Activated naive CD8-positive, alpha-beta T cell treated with anti-CD3 and anti-CD28 coated beads, Interleukin-2, amount 10 ng/mL, durations not matched to agents 7 days and 5 days (primary cell): ENCODE measurements at places on chromosomes 6 and 20. TPM values are rescaled to one million over a fixed set of nuclear protein-coding genes. Genes with fewer than 3 reads are reported as not detected.

The AKAP7 gene
- 12.6 TPM for total RNA-seq

The GGTLC1 gene
- not detected for total RNA-seq

The POLR1C gene
- 28.8 TPM for total RNA-seq

The B3GALT4 gene
- total RNA-seq: 35.4 TPM

The TRAPPC3L gene
- not detected for total RNA-seq

The SLC22A1 gene
- total RNA-seq: 1.8 TPM

DNA sequence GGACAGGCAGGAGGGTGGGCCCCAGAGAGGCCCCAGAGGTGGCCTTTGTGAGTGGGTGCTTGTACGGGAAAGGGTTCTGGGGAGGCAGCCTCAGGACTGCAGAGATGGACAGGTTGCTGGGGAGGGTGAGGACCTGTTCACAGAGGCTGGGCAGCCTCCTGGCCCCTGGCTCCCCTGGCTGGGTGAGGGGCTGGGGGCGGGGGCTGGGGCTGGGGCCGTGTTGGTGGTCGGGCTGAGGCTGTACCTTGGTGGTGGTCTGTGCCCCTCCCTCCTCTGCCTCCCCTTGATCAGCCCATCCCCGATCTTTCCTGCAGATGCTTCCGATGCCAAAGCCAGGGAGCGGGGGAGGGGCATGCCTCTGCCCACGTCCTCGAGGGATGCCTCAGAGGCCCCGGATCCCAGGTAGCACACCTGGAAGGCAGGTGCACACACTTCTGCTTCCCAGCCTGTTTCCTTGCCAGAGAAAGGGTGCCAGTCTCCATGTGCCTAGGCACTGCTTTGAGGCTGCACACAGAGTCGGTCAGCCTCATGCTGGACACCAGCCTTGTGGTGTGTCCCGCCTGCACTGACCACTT is 4.8 kb downstream of the TCEA2 start:
- H3K36me3 ChIP-seq: no peaks in the 10 kb centered on the region
- DNase-seq: no peak
- peak overlapping the region; percentile 38 for H3K4me3 ChIP-seq
- H3K27ac ChIP-seq: peak overlapping the region; percentile 84

DNA sequence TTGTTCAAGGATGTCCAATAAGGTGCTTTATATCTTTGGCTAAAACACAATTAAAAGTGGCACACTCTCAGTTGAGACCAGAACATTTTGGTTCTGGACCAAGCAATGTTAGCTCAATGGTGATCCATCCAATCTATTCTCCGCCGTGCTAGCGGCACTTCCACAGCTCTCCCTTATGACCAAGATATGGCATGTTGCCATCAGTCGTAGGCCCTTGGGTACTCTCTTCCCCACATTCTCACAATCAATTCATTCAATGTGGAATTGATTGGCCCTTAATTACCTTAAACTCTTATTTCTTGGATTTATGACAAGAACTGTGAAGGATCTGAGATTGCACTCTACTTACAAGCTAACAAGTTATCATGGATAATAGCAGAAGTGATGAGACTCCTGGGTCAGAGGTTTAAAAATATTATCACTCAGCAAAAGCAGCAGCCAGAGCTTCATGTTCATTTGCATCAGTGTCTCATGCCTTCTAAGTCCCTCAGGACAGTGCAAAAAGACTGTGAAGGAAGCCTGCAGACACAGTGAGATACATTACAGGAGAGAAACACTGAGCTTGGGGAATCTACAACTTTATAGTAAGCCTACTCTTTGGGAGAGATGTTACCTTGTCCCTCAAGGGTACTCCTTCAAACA is 80.0 kb upstream of the ARG1 start:
- H3K27me3 ChIP-seq: no peaks in the 10 kb centered on the region
- no peak overlapping the region for H3K4me3 ChIP-seq
- no peaks in the 10 kb centered on the region for H3K36me3 ChIP-seq
- no peaks in the 10 kb centered on the region for H3K4me1 ChIP-seq
- no peak for DNase-seq

DNA sequence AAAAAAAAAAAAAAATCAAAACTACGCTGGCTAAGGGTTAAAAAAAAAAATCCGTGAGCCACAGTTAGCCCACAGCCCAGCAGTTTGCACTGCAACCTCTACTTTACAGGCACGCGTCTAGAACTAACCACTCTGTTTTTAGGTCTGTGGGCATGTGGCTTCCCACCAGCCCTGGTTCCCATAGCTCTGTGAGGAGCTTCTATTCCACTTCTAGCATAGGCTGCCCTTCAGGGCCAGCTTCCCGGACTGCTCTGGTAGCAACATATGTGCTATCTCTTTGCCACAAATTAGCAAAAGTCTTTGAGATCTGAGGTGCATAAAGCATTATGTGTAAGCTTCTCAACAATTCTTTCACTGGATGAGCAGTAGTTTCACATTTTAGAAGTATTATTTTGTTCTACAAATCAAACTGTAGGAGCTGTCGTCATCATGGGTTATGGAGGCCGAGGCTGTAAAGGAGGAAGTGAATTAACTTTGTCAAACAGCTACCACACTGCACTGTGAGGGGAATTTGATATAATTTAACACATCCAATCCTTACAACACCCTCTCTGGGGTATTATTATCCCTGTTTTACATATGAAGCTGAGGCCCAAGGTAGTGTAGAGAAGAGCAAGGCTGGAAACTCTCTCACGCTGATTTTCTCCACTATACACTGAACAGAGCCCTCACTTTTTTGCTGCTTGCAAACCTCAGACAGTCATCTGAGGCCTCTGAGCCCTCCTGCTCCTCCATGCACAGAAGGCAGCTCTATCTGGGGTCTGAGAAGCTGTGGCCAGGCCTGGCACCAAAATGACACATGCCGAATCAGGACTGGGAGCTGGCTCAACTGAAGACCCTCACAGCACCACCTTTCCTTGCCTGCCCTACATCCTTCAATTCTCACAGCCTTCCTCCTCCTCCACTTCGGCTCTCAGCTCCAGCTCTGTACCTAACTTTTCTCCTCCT is 35.4 kb downstream of the MAN1A1 start:
- peak overlapping the region; percentile 92 for H3K27ac ChIP-seq
- H3K36me3 ChIP-seq: peaks cover 29% of the 10 kb centered on the region
- no peaks in the 10 kb centered on the region for H3K27me3 ChIP-seq
- H3K4me3 ChIP-seq: peak overlapping the region; percentile 73
- DNase-seq: peak; percentile 72

GRCh38 chr6:134457941-134458340 is 140.0 kb upstream of the SGK1 start:
- H3K27me3 ChIP-seq: no peaks in the 10 kb centered on the region
- no peak overlapping the region for H3K27ac ChIP-seq
- no peak for DNase-seq
- peaks cover 3% of the 10 kb centered on the region for H3K4me1 ChIP-seq
- H3K36me3 ChIP-seq: peaks cover 2% of the 10 kb centered on the region

- no peak overlapping the region for H3K4me3 ChIP-seq
- DNase-seq: no peak
- peaks cover 5% of the 10 kb centered on the region for H3K27me3 ChIP-seq
Measured at GRCh38 chr6:4511641-4512020, 264.6 kb upstream of the CDYL start.

GRCh38 chr6:170036916-170037315 is 254.0 kb downstream of the DLL1 start:
- peaks cover 4% of the 10 kb centered on the region for H3K36me3 ChIP-seq
- DNase-seq: peak; percentile 9
- no peak overlapping the region for H3K27ac ChIP-seq
- no peaks in the 10 kb centered on the region for H3K27me3 ChIP-seq
- H3K4me1 ChIP-seq: no peaks in the 10 kb centered on the region
- no peak overlapping the region for H3K4me3 ChIP-seq

GRCh38 chr6:148455225-148455624 is 112.6 kb downstream of the SASH1 start:
- no peak overlapping the region for H3K4me3 ChIP-seq
- no peak overlapping the region for H3K27ac ChIP-seq
- peaks cover 2% of the 10 kb centered on the region for H3K27me3 ChIP-seq

- H3K4me1 ChIP-seq: no peaks in the 10 kb centered on the region
- no peak for DNase-seq
- no peaks in the 10 kb centered on the region for H3K27me3 ChIP-seq
- H3K27ac ChIP-seq: no peak overlapping the region
- no peaks in the 10 kb centered on the region for H3K36me3 ChIP-seq
Measured at GRCh38 chr6:163904186-163904585, 489.7 kb downstream of the QKI start.

DNA sequence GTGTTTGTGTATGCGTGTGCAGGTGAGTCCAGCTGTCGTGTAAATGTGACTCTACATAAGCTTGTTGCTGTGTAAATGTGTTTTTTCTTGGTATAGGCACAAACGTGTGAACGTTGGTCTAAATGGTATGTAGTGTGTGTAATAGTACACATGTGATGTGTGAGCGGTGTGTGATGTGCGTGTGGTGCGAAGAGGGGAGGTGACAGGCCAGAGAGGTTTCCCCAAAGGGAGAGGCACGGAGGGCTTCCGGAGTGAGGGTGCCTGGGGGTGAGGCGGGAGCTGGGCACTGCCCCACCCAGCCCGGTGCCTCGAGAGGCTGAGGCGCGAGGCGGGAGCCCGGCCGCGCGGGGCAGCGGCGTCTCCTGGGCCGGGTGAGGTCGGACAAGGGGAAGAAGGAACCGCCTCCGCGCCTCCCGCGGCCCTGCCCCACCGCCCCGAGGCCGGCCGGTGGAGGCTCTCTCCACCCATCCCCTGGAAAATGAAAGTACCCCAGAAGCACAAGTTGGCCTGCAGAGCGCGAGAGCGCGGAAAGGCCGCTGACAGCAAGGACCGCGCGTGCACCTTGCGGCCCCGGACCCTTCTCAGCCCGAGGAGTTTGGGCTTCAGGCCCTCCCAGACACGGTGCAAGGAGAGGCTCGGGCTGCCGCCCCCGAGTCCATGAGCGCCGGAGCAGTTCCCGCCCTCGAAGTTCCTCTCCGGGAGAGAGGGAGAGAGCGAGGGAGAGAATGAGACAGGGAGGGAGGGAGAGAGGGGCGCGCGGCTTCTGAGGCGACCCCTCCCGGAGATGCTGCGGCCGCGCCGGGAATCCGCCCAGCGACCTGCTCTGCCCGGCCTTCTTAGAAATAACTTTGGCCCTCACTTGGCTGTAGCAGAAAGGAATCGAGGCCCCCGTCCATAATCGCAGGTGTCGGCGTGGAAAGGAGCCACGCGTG is 43.2 kb upstream of the OSTM1 start:
- peak; percentile 69 for DNase-seq
- peaks cover 92% of the 10 kb centered on the region for H3K27me3 ChIP-seq
- peak overlapping the region; percentile 49 for H3K27ac ChIP-seq
- peaks cover 43% of the 10 kb centered on the region for H3K4me1 ChIP-seq
- H3K36me3 ChIP-seq: no peaks in the 10 kb centered on the region
- peak overlapping the region; percentile 91 for H3K4me3 ChIP-seq

- no peak for DNase-seq
- no peak overlapping the region for H3K4me3 ChIP-seq
- no peak overlapping the region for H3K27ac ChIP-seq
- no peaks in the 10 kb centered on the region for H3K27me3 ChIP-seq
Measured at GRCh38 chr6:154962753-154963152, 32.4 kb upstream of the TIAM2 start.

- no peaks in the 10 kb centered on the region for H3K36me3 ChIP-seq
- H3K27ac ChIP-seq: no peak overlapping the region
- no peak overlapping the region for H3K4me3 ChIP-seq
Measured at GRCh38 chr6:3594201-3594600, 137.4 kb upstream of the SLC22A23 start.

DNA sequence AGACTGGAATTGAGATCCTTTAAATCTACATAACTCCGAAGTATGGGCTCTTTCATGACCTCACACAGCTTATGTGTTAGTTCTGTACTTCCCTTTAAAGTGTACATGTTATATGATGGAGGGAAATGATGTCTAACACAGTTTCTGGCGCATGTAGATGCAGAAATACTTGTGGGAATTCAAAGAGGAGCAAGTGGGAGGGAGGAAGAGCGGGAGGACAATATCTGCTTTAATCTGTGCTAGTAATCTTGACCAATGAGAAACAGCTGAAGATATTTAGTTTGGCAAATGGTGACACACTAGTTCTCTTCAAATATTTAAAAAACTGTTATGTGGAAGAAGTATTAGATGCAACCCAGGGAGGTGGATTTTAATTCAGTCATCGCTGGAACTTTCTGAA is 62.9 kb upstream of the PLEKHG1 start:
- H3K4me3 ChIP-seq: no peak overlapping the region
- DNase-seq: no peak
- peaks cover 14% of the 10 kb centered on the region for H3K27me3 ChIP-seq
- peaks cover 2% of the 10 kb centered on the region for H3K4me1 ChIP-seq

DNA sequence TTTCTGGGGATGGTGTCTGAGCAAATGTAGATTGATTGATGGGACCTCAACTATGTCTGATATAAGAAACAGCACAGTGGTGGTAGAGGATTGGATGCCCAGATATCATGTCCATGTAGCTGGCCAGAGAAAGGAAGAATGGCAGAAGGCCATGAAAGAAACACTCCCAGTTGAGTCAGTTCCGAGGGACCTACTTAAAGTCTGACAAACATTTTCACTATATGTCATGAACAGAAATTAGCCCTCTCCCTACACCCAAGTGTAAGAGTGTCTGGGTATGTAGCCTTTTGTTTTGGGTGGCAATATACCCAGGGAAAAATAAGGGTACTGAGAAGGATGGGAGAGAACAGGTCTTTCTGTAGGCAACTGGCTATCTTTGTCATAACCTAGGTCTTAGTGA is 434.2 kb downstream of the BCKDHB start:
- DNase-seq: no peak
- H3K27ac ChIP-seq: no peak overlapping the region
- H3K4me1 ChIP-seq: no peaks in the 10 kb centered on the region
- peaks cover 3% of the 10 kb centered on the region for H3K27me3 ChIP-seq
- no peak overlapping the region for H3K4me3 ChIP-seq

DNA sequence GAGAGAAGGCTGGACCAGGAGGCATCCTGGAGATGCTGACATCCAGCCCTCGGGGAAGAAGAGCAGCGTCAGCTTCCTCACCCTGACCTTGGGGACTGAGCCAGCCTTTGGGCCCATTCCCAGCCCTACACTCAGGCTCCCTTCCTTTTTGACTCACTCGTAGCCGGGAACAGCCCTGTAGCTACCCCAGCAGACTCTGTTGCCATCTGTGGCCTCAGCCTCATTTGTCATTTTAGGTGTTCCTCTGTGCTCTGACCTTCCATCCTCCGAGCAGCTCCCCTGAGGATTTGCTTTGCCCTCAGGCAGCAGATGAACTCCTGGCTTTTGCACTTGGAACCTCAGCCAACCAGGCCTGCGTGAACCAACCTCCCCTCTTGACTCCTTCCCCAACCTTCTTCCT is 67.5 kb downstream of the ELOVL2 start:
- H3K36me3 ChIP-seq: no peaks in the 10 kb centered on the region
- H3K4me3 ChIP-seq: no peak overlapping the region
- H3K4me1 ChIP-seq: no peaks in the 10 kb centered on the region
- DNase-seq: no peak

DNA sequence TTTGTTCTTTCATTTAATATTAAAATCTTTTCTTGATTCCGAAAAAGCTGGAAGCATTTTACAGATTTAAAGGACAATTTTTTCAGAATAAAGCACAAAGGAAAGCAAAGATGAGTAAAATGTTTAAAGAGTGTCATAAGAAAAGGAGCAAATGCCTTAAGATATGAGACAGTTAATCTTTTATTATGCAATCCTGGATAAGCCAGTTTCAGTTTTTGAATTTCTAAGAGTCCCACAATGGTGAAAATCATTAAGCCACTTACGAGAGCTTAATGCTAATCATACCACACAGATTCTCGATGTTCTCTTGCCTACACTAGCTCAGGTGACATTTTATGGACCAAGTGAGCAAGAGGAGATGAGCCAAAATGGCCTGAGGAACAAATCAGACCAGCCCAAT is 103.7 kb upstream of the RNF217 start:
- H3K27ac ChIP-seq: no peak overlapping the region
- no peaks in the 10 kb centered on the region for H3K36me3 ChIP-seq
- no peak overlapping the region for H3K4me3 ChIP-seq
- peaks cover 3% of the 10 kb centered on the region for H3K27me3 ChIP-seq
- H3K4me1 ChIP-seq: no peaks in the 10 kb centered on the region

- DNase-seq: no peak
- H3K27ac ChIP-seq: no peak overlapping the region
- no peaks in the 10 kb centered on the region for H3K27me3 ChIP-seq
- no peaks in the 10 kb centered on the region for H3K4me1 ChIP-seq
Measured at GRCh38 chr20:43028470-43028869, 161.2 kb downstream of the PTPRT start.
